AG04450 (cell line): ENCODE measurements at places on chromosomes 2 and 18.

- DNase-seq = no peak
These were observed 133.8 kb downstream of the EIPR1 start for GRCh38 chr2:3243804-3244203.

- DNase-seq = no peak
These were observed 46.2 kb upstream of the ARHGAP28 start for GRCh38 chr18:6683112-6683876.

DNA sequence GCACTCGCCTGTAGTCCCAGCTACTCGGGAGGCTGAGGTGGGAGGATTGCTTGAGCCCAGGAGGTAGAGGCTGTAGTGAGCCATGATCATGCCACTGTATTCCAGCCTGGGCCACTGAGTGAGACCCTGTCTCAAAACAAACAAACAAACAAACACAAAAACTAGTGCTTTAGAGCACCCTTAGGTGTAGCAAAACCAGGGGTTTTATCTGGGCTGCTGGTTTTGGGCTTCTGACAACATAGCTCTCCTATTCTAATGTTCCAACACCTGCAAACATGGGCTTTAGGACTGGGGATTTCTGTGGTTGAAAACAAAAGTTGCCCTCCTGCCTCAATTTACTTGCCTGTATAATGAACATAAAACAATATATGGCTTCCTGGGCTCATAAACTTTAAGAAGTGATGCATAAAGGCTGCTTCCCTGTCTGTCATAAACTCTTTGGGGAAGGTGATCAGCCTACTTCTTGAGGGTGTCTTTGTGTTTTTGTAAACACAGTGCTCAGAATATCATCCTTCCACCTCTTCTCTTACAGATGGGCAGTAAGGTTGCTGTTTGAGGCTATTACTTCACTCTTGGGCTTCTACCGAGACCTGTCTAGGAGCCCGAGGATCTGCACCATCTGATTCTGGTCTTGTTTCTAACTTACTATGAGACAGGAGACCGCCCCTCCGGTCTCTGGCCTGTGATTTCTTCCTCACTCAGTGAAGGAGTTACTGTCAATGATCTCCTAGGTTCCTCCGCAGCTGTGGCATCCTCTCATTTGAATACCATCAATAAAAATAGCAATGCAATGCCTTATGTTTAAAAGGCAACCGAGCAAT is 246.5 kb downstream of the MYCN start:
- no peak for DNase-seq

GRCh38 chr2:160932960-160933359 is 227.3 kb upstream of the TANK start:
- peak; percentile 33 for DNase-seq

GRCh38 chr2:85369500-85369899 is 14.9 kb downstream of the ELMOD3 start:
- no peak for DNase-seq

DNA sequence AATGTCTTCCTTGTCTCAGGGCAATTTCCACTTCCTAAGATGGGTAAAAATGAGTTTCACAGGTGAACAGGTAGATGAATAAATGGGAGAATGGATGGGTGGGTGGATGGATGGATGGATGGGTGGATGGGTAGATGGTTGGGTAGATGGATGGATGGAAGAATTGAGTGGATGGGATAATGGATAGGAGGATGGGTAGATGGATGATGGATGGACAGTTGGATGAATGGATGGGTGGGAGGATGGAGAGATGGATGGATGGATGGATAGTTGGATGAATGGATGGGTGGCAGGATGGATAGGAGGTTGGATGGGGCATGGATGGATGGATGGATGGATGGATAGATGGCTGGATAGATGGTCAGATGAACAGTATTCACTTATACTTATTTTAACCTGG is 90.9 kb downstream of the LRRC30 start:
- DNase-seq = no peak
